ENCODE measurements at places on chromosomes 1 and 21.

DNA sequence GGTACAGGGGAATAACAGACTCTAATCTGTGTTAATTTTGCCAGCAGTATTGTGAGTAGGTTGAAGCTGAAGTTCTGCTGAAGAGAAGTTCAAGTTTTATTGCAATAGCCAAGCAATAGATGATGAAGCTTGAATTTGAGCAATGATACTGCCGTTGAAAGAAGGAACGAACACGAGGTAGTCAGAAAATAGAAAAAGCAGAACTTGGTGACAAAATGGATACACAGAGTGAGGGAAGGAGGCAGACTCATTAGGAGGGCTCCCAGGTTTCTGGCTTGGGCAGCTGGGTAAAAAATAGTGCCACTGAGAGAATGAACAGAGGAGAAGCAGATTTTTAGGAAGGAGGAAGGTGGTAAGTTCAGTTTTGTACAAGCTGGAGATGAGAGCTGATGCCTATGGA is 22.3 kb upstream of the AGO1 start:
- no peak for DNase-seq

DNA sequence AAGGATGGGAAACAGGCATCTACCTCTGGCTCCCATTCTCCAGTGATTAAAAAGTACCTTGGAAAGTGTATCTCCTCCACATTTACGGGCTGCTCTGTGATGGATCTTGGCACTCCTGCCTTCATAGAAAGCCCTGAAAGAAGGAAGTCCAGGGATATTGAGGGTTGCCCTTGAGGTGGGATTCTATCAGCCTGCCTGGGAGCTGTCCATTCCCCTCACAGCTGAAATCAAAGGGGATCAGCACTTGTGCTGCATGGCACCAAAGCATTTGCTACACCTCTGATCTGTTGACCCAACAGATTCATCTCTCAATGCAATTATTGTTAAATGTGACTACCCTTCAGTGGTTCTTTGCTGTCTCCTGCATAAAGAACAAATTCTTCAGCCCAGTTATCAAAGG is 442.0 kb upstream of the RUNX1 start:
- no peak for DNase-seq

- no peak for DNase-seq
Observed at GRCh38 chr1:59552007-59552406, 255.1 kb downstream of the FGGY start.

GRCh38 chr1:203720242-203720641 is 44.7 kb upstream of the LAX1 start:
- DNase-seq = no peak

DNA sequence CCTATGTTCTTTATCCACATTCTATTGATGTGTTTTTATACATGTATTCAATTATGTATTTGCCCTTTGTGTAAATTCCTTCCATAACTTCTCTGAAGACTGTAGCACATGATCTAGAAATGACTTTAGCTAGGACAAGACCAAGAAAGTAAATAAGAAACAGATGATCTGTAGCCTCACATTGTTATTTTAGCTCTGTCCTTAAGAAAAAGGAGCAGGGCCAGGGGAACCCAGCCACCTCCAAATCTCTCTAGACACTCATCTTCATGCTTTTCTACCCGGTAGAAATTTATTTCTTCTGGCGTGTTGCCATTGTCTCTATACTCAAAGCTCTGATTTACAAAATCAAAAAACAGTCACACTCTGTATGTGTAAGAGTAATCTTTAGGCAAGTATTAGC is 27.1 kb downstream of the CDC7 start:
- DNase-seq = no peak

GRCh38 chr1:194069168-194069830 is 882.9 kb upstream of the B3GALT2 start:
- no peak for DNase-seq

- DNase-seq = no peak
Observed at GRCh38 chr1:69919129-69919921, 286.1 kb downstream of the LRRC40 start.

DNA sequence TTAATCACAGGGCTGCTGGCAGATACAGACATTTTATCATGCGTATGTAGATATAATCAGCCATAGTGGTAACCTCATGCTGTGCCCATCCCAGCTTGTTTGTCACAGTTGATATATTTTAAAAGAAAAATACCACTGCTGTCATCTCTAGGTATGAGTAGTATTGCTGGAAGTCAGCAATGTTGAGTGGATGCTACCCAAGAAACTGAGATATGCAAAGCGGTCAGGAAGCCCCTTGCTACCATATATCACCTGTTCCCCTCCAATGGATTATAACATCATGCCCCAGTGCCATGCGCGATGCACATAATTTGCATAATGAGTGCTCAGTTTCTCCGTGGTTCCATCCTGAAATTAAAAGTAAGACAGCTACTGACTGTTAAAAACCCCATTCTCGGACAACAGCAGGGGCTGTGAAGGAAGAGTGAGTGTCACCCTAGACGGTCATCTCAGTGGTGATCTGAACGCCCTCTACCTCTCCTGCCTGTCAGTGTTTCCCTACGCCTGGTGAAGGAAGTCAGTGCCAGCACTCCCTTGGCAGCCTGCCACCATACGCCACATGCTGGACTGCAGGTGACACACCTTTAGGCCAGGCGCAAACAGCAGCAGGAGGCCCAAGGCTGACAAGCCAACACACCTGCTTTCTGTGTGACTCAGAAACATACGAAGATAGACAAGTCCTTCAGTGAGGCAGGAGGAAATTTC is 2.7 kb downstream of the IL10RB start:
- DNase-seq = no peak

- DNase-seq = no peak
Observed at GRCh38 chr1:20344738-20345137, 54.1 kb downstream of the VWA5B1 start.

GRCh38 chr1:29179641-29180184 is 2.0 kb downstream of the SRSF4 start:
- DNase-seq = peak; percentile 32

GRCh38 chr1:30692948-30693301 is 30.5 kb downstream of the MATN1 start:
- no peak for DNase-seq

GRCh38 chr1:17648457-17649145 is 106.5 kb upstream of the ACTL8 start:
- no peak for DNase-seq

All from activated CD4-positive, alpha-beta T cell treated with anti-CD3 and anti-CD28 coated beads, Interleukin-2, Interleukin-4, amounts not matched to agents 100 ng/mL and 50 ng/mL, durations not matched to agents 16 hours and 8 hours (primary cell).